ENCODE measurements at places on chromosomes 7 and 10. TPM values are rescaled to one million over a fixed set of nuclear protein-coding genes. Genes with fewer than 3 reads are reported as not detected.

The GDF2 gene
- not detected for total RNA-seq

The RADIL gene
- total RNA-seq = not detected

The BEND7 gene
- total RNA-seq = 10.6 TPM

The AZGP1 gene
- total RNA-seq = not detected

The CDHR3 gene
- 0.39 TPM for total RNA-seq

The IGFBP1 gene
- total RNA-seq = not detected

Measured in placental epithelial cell (primary cell).